Naive thymus-derived CD4-positive, alpha-beta T cell (primary cell): ENCODE measurements at places on chromosomes 13 and 19. TPM values are rescaled to one million over a fixed set of nuclear protein-coding genes. Genes with fewer than 3 reads are reported as not detected.

DNA sequence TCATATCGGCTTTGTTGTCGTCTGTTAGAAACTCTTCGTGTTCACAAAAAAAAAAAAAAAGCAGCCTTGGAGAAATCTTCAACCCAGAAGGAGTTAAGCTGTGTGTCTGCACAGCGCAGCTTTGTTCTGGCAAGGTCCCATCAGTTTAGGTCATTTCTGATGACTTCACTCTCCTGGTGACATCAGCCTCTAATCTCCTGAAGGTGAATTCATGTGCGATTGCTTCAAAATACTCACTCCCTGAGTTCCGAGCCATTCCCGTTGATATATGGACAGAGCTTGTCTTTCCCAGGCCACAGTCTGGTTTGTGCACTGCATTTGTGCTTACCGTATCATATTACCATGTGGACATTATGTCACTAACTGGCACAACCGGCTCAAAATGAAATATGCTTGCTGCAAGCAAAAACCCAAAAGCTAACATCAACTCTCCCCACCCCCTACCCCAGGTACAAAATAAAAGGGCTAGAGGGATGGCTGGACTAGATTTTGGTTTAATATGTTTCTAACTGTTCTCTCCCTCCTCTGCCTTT, 342.4 kb downstream of the KCNRG start:
- peaks cover 17% of the 10 kb centered on the region for H3K4me1 ChIP-seq
- no peaks in the 10 kb centered on the region for H3K36me3 ChIP-seq
- no peaks in the 10 kb centered on the region for H3K27me3 ChIP-seq

- no peaks in the 10 kb centered on the region for H3K4me1 ChIP-seq
- no peaks in the 10 kb centered on the region for H3K36me3 ChIP-seq
- no peak for DNase-seq
- H3K27me3 ChIP-seq: no peaks in the 10 kb centered on the region
Measured at GRCh38 chr19:13315495-13315894, 165.3 kb downstream of the IER2 start.

DNA sequence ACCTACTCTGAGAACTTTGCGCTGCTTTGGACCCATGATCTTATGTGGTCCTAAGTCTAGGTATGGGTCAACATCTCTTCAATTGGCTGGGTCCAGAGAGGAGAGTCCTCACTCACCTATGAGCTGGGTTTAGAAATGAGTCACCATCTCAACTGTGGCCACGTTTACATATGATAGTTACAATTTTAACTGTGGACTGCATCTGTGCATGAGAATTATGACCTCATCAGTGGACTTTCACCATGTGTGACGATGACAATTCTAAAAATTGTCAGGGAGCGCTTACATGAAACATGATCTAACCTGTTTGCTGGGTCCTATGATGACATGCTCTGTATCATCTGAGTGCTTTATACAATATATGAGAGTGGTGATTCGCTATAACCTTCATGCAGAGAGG, 12.7 kb upstream of the ZNF724 start:
- H3K27ac ChIP-seq: no peak overlapping the region
- H3K27me3 ChIP-seq: no peaks in the 10 kb centered on the region
- DNase-seq: no peak
- H3K36me3 ChIP-seq: no peaks in the 10 kb centered on the region

GRCh38 chr19:28103921-28104320, 1109.0 kb downstream of the UQCRFS1 start:
- no peaks in the 10 kb centered on the region for H3K27me3 ChIP-seq
- no peak for DNase-seq
- no peak overlapping the region for H3K27ac ChIP-seq

- H3K4me3 ChIP-seq: no peak overlapping the region
- H3K27me3 ChIP-seq: no peaks in the 10 kb centered on the region
- H3K4me1 ChIP-seq: no peaks in the 10 kb centered on the region
- no peak overlapping the region for H3K27ac ChIP-seq
- H3K36me3 ChIP-seq: no peaks in the 10 kb centered on the region
Measured at GRCh38 chr13:66714795-66715194, 515.3 kb downstream of the PCDH9 start.

- no peak overlapping the region for H3K27ac ChIP-seq
- no peaks in the 10 kb centered on the region for H3K4me1 ChIP-seq
- no peak overlapping the region for H3K4me3 ChIP-seq
- H3K36me3 ChIP-seq: no peaks in the 10 kb centered on the region
Measured at GRCh38 chr19:50602089-50602422, 33.8 kb upstream of the LRRC4B start.

DNA sequence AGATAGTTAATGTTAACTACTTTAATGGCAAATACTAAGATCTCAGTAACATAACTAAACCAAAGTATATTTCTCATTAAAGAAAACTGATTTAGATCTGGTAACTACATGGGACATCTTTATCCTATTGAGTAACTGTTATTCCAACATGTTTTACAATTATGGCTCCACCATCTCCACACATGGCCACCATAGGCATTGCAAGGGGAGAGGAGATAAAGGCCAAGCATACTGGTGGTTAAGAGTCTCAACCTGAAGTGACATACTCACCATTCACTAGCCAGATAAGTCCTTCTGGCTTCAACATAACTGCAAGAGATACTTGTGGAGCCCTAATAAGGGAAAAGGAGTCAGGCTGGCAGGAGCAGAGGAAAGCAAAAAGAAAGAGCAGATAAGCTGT, 1586.4 kb upstream of the SPRY2 start:
- no peaks in the 10 kb centered on the region for H3K27me3 ChIP-seq
- H3K36me3 ChIP-seq: no peaks in the 10 kb centered on the region
- no peak overlapping the region for H3K4me3 ChIP-seq
- no peak overlapping the region for H3K27ac ChIP-seq

DNA sequence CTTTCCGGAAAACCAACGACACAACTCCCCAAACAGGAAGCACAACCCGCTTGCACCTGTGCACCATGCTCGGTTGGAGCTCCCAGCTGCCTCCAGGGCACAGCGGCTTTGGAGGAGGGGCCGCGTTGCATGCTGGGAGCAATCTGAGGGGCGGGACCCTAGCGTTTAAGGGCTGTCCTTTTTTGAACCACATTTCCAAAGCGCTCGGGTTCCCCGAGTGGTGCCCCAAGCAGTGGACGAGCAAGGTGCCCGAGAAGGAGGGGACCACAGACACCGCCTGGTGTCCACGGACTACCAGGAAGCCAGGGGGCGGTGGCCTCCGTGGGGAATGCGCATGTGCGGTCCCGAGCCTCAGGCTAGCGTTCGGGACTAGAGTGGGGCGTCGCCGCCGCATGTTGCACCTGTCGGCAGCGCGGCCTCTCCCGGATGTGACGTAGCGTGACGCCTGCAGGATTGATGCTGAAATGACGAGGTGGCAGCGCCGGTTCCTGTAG, 11.9 kb upstream of the ZNF57 start:
- H3K4me3 ChIP-seq: peak overlapping the region; percentile 57
- DNase-seq: peak; percentile 62
- H3K27me3 ChIP-seq: no peaks in the 10 kb centered on the region
- H3K36me3 ChIP-seq: no peaks in the 10 kb centered on the region

DNA sequence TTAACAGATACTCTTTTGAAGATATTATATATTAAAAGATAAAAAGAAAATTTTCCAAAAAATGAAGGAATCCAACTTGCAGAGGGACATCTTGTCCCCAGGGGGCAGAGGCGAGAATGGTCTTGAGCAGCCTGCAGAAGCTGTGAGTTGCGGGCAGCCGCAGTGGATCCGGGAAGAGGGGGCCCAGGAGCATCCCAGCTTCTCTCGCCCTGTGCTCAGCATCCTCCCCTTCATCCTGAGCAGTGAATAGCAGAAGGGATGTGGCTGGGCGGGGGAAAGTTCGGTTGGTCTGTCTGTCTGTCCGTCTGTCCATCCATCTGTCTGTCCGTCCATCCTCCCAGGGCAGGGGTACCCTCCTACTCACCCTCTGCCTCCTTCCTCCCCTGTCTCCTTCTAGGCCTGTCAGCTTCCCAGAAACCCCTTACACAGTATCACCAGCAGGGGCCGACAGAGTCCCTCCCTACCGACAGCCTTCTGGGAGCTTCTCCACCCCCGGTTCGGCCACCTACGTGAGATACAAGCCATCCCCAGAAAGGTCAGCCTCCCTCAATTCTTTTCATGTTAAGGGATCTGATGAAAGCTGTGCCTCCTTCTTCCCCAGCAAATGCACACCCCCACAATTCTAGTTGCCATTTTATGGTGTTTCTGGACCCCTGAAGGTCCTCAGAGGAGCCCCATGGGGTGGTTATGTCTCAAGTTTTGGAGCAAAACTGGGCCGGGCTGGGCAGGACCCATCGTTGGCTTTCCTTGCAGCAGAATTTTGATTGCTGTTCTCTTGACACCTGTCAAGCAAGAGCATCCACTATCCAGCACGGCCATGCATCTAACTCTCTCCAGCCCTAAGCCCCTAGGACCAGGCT, 81.6 kb downstream of the DPF1 start:
- DNase-seq: no peak
- H3K36me3 ChIP-seq: no peaks in the 10 kb centered on the region
- no peak overlapping the region for H3K27ac ChIP-seq
- no peaks in the 10 kb centered on the region for H3K27me3 ChIP-seq
- no peaks in the 10 kb centered on the region for H3K4me1 ChIP-seq

DNA sequence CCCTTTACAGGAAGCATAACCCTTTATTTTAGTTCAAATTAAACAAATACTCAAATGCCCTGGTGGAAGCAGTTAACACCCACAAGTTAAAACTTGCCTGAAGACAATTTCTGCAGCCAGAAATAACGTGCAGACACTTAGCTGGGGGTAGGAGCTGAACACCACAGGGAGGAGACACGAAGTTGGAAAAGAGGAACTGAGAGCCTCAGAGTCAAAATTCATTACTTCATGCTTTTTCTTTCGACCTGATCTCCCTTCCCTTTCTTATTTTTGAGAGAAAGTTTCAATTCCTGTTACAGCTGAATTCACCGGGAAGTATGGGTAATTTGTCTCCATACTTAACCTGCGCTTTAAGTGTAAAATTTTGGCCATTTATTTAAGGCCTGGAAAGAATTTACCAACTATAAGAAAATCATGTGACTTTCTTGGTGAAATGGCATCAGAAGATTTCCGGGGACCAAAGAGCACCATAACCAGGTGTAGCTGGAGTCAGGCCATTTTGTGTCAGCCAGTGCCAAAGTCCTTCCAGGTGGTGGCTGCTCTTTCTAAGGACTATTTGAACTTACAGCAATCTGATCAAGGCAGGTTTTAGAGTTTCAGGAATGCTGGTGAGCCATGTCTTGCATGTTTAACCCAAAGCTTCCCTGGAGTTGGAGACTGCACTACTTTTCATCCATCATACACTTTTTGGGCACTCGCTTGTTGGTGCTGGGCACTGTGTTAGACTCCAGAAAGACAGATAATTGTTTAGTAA, 46.5 kb upstream of the RCBTB2 start:
- H3K4me1 ChIP-seq: peaks cover 6% of the 10 kb centered on the region
- H3K36me3 ChIP-seq: no peaks in the 10 kb centered on the region
- no peaks in the 10 kb centered on the region for H3K27me3 ChIP-seq
- no peak overlapping the region for H3K4me3 ChIP-seq
- H3K27ac ChIP-seq: no peak overlapping the region

- no peaks in the 10 kb centered on the region for H3K4me1 ChIP-seq
- H3K36me3 ChIP-seq: peaks cover 48% of the 10 kb centered on the region
- no peaks in the 10 kb centered on the region for H3K27me3 ChIP-seq
- no peak overlapping the region for H3K27ac ChIP-seq
Measured at GRCh38 chr13:113324398-113324797, 27.4 kb downstream of the LAMP1 start.

GRCh38 chr19:21580101-21580500, 74.7 kb downstream of the ZNF429 start:
- H3K27me3 ChIP-seq: no peaks in the 10 kb centered on the region
- H3K27ac ChIP-seq: peak overlapping the region; percentile 51
- H3K4me3 ChIP-seq: no peak overlapping the region

GRCh38 chr13:59829690-59830089, 334.0 kb downstream of the DIAPH3 start:
- no peak overlapping the region for H3K4me3 ChIP-seq
- no peaks in the 10 kb centered on the region for H3K4me1 ChIP-seq
- DNase-seq: no peak
- no peaks in the 10 kb centered on the region for H3K36me3 ChIP-seq
- no peak overlapping the region for H3K27ac ChIP-seq
- H3K27me3 ChIP-seq: no peaks in the 10 kb centered on the region

DNA sequence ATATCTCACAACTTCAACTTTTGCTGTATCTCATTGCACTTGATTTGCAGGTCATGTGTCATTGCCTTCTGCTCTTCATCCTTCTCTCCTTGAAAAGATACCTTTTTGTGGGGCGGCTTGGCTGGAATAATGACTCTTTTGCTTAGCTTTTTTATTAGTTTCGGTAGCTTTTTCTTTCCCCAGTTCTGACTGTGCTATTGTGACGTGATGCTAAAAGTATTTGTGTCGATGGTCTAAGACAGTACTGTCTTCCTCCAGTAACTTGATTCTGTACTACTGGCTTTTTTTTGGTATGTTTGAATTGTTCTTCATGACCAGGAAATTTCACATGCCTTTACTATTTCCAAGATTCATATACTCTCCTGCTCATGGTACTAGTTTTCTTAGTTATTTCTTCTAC, 63.1 kb downstream of the SLITRK1 start:
- H3K4me1 ChIP-seq: no peaks in the 10 kb centered on the region
- no peaks in the 10 kb centered on the region for H3K27me3 ChIP-seq
- no peak for DNase-seq

GRCh38 chr19:49165865-49166301, 8.3 kb downstream of the TRPM4 start:
- H3K4me3 ChIP-seq: no peak overlapping the region
- H3K27ac ChIP-seq: no peak overlapping the region
- no peaks in the 10 kb centered on the region for H3K27me3 ChIP-seq
- no peak for DNase-seq
- no peaks in the 10 kb centered on the region for H3K4me1 ChIP-seq

GRCh38 chr13:60571571-60571970, 174.6 kb downstream of the TDRD3 start:
- no peaks in the 10 kb centered on the region for H3K36me3 ChIP-seq
- H3K4me3 ChIP-seq: no peak overlapping the region
- DNase-seq: no peak
- H3K4me1 ChIP-seq: no peaks in the 10 kb centered on the region

GRCh38 chr13:47539317-47539716, 461.8 kb downstream of the SUCLA2 start:
- H3K27me3 ChIP-seq: no peaks in the 10 kb centered on the region
- H3K4me3 ChIP-seq: no peak overlapping the region
- H3K4me1 ChIP-seq: no peaks in the 10 kb centered on the region
- H3K36me3 ChIP-seq: no peaks in the 10 kb centered on the region
- no peak for DNase-seq

DNA sequence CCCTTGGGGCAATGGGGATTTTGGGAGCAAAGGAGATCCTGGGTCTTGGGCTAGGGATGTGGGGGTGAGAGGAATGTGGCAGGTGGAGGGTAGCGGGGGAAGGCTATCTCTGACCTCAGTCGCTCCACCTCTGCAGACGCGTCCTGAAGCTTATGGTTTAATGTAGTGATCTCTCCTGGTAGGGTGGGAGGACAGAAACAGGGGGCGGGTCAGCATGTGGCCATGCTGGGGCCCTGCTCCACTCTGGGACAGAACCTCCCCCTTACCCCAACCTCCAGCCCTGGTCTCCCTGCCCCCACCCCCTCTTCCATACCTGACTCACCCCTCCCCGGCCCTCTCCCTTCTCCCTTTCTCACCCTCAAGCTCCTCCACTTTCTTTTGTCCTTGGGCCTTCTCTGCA, 1.4 kb downstream of the BST2 start:
- H3K27me3 ChIP-seq: no peaks in the 10 kb centered on the region
- H3K4me1 ChIP-seq: peaks cover 12% of the 10 kb centered on the region
- peak overlapping the region; percentile 81 for H3K4me3 ChIP-seq
- H3K27ac ChIP-seq: peak overlapping the region; percentile 83
- DNase-seq: no peak

IZUMO2 gene
- total RNA-seq: not detected

TSPAN16 gene
- total RNA-seq: not detected

LRP3 gene
- total RNA-seq: 0.34 TPM in 1 of 2 replicates, not detected in the other

LGALS4 gene
- 9.8 TPM for total RNA-seq

CAMSAP3 gene
- 0.76 TPM for total RNA-seq

LHB gene
- not detected for total RNA-seq

RGL3 gene
- not detected for total RNA-seq

FAM216B gene
- total RNA-seq: not detected

CCDC9 gene
- 51.4 TPM for total RNA-seq

NLRP13 gene
- total RNA-seq: not detected

GJB6 gene
- 0.22 TPM for total RNA-seq

LRRC8E gene
- total RNA-seq: 0.24 TPM
